Activated B cell treated with CpG ODN at 0.5 μM for 24 hours (primary cell): ENCODE measurements at places on chromosomes 6 and 20. TPM values are rescaled to one million over a fixed set of nuclear protein-coding genes. Genes with fewer than 3 reads are reported as not detected.

Gene ZBTB9
- 10.7 and 12.5 TPM in 2 replicates for total RNA-seq

DNA sequence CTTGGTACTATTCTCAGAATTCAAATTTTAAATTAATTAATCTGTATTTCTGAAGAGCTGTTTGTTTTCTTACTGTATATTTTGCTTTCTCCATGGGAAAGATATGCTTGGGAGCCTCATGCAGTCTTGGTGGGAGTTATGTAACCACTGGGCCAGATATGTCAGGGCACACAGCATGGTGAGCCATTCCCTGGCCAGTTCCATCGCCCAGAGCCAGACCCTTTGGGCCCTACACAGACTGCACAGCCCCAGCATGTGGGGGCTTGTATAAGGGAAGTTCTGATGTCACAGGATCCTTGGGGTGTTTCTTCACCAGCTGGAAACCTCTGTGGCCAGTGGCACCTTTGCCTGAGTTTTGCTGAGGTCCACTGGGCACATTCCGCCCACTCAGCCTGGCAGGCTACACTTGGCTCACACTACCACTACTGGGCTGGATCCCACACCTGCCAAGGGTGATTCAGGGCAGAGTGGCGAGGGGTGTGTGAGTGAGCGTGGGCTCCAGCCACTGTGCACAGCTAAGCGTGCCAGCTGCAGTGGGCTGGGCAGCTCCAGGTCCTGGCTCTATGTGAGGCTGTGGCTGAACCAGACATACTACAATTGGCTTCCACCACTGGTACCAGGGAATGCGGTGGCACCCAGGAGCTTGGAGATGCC is 293.5 kb downstream of the ARHGAP18 start:
- no peaks in the 10 kb centered on the region for H3K36me3 ChIP-seq
- no peak for DNase-seq
- no peak overlapping the region for H3K4me3 ChIP-seq
- peaks cover 3% of the 10 kb centered on the region for H3K27me3 ChIP-seq
- H3K27ac ChIP-seq = no peak overlapping the region

Gene ZKSCAN8
- 38.9 and 40.2 TPM in 2 replicates for total RNA-seq

Gene RNF5
- 39.7 and 41.8 TPM in 2 replicates for total RNA-seq

Gene SLC17A9
- 45.0 and 47.6 TPM in 2 replicates for total RNA-seq

Gene ANKS1A
- total RNA-seq = 10.7 and 12.6 TPM in 2 replicates

GRCh38 chr6:135488023-135488422 is 9.5 kb downstream of the AHI1 start:
- H3K36me3 ChIP-seq = peaks cover 63% of the 10 kb centered on the region
- H3K4me3 ChIP-seq = no peak overlapping the region
- H3K4me1 ChIP-seq = no peaks in the 10 kb centered on the region
- no peak overlapping the region for H3K27ac ChIP-seq
- no peaks in the 10 kb centered on the region for H3K27me3 ChIP-seq

Gene GNRH2
- 0.75 TPM in 1 of 2 replicates, not detected in the other for total RNA-seq

- peak overlapping the region; percentile 96 for H3K4me3 ChIP-seq
- no peaks in the 10 kb centered on the region for H3K27me3 ChIP-seq
- H3K36me3 ChIP-seq = peaks cover 45% of the 10 kb centered on the region
- DNase-seq = no peak
- peaks cover 45% of the 10 kb centered on the region for H3K4me1 ChIP-seq
These were observed 563 bp upstream of the SRSF3 start for GRCh38 chr6:36593569-36594028.

Gene OR2J1
- total RNA-seq = not detected in 2 replicates

DNA sequence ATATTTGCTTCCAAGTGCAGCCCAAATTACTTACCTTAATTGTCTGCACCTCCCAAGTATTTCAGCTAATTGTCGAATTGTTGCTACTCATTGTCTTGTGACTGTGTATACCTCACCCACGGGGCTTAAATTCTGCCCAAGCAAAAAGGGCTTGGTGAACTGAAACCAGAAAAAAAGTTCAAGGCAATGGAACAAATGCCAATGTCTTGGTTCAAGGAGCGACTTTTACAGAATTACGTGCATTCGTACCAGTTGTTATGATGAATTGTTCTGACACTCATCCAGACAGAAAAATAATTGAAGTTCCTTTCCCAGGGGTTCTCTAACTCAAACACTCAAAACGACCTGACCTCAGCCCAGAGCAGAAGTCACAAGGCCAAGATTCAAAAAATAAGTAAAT is 13.9 kb upstream of the PXDC1 start:
- peak overlapping the region; percentile 26 for H3K27ac ChIP-seq
- DNase-seq = no peak
- no peaks in the 10 kb centered on the region for H3K27me3 ChIP-seq

Gene C20orf204
- total RNA-seq = 1.6 and 2.2 TPM in 2 replicates

Gene COX7A2
- 259 and 301 TPM in 2 replicates for total RNA-seq

Gene VNN1
- total RNA-seq = 0.07 TPM in 1 of 2 replicates, not detected in the other

DNA sequence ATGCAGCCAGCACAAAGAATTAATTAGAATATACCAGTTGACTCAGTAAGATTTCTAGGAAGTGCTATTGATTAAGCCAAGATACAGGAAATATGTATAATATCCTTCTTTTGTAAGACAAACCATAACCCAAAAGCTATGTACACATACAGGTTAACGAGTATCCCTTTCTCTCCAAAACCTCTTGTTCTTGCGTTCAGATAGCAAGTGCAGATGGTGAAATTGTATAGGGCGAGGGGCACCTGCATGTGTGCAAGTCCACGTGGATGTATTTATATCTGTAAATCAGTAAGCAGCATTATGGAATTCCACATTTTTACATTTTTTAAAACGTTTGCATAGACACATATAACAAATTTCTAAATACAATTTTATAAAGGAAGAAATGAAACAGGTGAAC is 228.6 kb downstream of the TBXT start:
- no peaks in the 10 kb centered on the region for H3K4me1 ChIP-seq
- H3K27ac ChIP-seq = no peak overlapping the region
- H3K4me3 ChIP-seq = no peak overlapping the region
- H3K36me3 ChIP-seq = no peaks in the 10 kb centered on the region
